ENCODE measurements at places on chromosomes 11 and 22. TPM values are rescaled to one million over a fixed set of nuclear protein-coding genes. Genes with fewer than 3 reads are reported as not detected.

APOL4 gene
- total RNA-seq = not detected

RIC3 gene
- not detected for total RNA-seq

PANX2 gene
- total RNA-seq = not detected

PTH gene
- not detected for total RNA-seq

GALNT18 gene
- not detected for total RNA-seq

PIK3C2A gene
- total RNA-seq = 41.8 TPM

IGSF22 gene
- not detected for total RNA-seq

FGF3 gene
- not detected for total RNA-seq

TMPRSS4 gene
- total RNA-seq = not detected

DNA sequence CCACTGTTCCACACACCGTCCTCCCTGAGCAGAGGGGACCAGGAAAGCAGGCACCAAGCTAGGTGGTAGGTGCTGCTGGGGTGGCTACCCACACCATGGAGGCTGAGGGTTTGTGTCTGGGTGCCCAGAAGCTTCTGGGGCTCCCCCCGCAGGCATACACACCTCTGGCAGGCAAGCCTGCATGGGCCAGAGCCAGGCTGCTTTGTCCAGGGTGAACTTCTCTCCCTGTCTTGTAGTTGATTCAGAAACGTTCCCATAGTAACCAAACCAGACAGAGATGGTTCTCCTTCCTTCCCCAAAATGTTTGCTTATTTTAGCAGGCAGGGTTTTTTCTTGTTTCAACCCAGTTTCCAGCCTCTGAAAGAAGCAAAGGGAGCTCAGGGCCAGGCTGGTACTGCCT, 40.9 kb upstream of the SUSD2 start:
- DNase-seq = no peak

DNA sequence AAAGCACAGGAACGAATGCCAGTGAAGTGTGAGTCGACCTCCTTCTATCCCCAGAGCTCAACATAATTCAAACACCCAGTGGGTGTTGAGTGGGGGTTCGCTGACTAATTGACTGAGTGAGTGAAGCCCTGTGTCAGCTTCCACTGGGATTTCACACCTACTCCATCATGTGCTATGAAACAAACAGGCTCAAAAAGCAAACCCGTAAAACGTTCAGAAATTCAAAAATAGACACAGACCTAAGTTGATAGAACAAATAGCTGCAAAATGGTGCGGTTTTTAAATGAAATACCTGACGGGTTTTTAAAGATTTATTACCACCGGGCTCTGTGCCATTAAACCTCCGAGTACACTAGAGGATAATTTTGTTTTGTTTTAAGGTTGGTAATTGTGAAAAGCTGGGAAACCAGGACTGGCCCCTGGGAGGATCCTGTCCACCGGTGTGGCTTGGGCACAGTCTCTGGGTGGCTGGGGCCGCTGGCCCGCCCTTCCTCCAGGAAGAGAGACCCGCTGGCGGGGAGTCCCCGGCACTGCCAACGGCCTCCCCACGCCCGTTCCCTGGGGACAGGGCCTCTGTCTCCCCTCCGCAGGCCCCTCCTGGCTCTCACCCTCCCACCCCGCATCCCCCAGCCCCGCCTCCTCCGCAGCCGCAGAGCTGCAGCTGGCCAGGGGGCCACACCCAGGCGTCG, 13.6 kb downstream of the KCNJ5 start:
- no peak for DNase-seq

DNA sequence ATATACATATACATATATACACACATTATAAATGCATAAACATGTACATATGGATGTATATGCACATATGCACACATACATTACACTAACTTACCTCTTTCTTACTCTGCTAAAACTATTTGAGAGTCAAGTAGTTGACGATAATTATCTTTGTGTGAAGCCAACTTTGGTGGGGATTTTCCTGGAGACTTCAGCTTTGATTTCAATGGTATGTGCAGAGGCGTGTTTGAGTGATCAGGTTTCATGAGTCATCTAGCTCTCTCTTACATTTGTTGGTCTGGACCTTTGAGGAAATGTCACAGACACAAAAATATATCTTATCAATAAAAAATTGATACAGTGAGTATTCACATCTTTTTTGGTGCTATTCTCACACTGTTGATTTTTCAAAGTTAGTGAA, 769.1 kb upstream of the LUZP2 start:
- no peak for DNase-seq

DNA sequence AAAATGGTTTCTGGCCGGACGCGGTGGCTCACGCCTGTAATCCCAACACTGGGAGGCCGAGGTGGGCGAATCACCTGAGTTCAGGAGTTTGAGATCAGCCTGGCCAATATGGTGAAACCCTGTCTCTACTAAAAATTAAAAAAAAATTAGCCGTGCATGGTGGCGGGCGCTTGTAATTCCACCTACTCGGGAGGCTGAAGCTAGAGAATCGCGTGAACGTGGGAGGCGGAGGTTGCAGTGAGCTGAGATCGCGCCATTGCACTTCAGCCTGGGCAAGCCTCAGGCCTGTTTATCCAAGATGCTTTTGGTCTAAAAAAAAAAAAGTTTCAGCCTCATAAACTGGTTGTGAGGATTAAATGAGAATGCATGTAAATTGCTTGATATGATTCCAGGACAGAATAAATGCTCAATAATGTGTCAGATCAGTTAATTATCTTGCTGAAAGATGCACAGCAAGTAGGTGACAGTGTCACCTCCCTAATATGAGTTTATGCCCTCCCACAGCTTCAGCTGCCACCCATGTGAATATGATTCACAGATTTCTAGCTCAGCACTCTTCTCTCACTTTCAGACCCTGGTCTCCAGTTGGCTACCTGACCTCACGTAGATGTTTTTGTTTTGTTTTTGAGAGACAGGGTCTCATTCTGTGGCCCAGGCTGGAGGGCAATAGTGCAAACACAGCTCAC, 1.1 kb upstream of the ALG8 start:
- peak; percentile 16 for DNase-seq

DNA sequence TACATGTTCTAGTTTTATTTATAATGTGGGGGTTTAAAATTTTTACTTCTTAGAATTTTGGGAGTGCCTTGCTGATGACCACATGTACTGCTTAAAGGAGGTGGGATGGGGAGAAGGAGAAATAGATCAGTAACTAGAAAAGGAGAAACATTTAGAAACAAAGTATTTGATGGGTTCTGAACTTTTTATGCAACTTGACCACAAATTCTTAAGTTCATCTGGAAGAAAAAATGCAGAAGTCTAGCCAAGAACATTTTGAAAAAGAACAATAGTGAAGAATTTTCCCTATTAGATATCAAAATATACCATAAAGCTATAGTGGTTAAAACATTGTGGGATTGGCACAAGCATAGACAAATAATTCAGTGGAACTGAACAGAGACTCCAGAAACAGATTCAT, 73.3 kb upstream of the AMPD3 start:
- DNase-seq = no peak

DNA sequence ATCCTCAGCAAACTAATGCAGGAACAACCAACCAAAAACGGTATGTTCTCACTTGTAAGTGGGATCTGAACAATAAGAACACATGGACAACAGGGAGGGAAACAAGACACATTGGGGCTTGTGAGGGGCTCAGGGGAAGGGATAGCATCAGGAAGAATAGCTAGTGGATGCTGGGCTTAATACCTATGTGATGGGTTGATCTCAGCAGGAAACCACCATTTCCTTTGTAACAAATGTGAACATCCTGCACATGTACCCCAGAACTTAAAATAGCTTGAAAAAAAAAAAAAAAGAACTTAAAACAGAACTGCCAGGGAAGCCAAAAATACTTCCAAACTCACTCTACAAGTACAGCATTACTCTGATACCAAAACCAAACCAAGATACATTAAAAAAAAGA, 33.8 kb downstream of the CASP4 start:
- DNase-seq = no peak

DNA sequence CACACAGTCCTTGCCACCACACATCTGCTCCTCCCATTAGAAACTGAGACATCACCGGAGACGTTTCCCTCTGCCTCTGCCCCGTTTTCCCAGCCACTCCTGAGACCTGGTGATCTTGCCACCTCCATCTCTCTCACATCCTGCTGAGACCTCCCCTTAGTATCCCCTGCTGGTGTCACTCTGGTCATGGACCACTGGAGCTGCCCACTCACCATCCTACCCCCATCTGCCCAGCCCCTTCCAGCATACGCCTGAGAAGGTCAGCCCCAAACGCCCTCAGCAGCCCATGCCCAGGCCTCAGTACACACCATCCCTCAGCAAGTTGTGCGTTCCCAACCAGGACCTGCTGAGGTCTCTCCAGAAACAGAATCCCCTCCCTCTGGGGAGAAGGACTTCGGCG, 64.3 kb downstream of the SHANK2 start:
- DNase-seq = no peak

DNA sequence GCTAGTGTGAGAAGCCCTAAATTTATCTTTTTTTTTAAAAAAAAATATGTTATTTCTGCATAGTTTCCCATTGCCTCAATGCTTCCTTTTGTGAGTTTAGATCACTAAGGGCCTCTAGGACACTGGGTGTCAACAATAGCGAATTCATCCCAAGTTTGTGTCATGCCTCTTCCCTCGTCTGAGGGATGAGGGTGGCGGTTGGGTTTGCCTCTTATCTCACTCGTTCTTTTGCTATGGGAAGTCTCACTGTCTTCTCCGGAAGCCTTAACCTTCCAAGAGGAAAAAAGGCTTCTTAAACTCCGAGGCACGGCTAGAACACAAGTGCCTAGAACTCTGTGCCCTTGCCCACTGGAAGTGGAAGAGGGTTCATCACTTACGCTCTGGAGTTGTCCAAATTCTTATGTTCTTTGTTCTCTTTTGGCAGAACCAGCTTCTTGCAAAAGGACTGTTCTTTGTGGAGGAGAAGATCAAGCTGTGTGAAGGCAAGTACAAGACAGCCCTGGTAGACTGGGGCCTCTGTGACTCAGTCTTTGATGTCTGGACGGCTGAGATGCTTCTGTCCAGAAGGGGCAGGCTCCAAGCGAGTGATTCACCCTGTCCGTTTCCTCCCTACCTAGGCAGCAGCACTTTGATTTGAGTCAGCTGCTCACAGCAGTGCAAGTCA, 78.5 kb downstream of the TRAF6 start:
- no peak for DNase-seq

DNA sequence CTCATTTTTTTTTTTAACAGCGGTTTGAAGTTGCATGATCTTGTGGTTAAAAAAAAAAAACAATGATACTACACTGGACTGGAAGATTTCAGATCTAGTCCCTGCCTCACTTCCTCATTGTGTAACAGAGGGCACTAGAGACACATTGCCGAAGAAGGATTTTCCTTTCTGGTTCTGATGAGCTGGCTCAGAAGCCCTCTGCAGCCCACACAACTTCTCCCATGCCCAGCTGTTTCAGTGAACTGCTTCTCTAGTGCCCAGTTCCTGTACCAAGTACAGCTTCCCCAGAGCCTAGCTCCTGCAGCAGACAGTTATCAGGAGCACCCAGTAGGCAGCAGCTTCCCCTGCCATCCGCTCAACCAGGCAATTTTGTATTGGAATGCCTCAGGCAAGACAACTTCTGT, 29.5 kb upstream of the ANO5 start:
- no peak for DNase-seq

DNA sequence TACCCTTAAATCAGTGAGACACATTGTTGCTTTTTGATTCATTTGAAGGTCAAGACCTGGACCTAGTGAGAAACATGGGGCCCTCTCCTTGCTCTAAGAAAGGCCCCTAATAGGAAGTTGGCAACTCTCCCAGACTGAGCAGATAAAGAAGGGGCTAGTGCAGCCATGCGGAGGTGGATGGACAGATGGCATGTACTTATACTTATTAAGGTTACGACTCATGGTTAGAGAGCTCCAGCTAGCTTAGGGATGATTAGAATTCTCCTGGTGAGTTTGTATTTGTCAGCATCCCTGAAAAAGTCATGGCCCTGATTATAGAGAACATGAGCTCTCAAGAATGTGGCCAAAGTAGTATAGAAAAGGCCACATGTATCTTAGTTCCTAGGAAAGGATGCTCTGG, 112.1 kb upstream of the BDNF start:
- DNase-seq = no peak

- no peak for DNase-seq
Observed at GRCh38 chr22:20574920-20575353, 67.5 kb downstream of the MED15 start.

- DNase-seq = no peak
Observed at GRCh38 chr11:72688486-72688885, 14.3 kb upstream of the PDE2A start.

DNA sequence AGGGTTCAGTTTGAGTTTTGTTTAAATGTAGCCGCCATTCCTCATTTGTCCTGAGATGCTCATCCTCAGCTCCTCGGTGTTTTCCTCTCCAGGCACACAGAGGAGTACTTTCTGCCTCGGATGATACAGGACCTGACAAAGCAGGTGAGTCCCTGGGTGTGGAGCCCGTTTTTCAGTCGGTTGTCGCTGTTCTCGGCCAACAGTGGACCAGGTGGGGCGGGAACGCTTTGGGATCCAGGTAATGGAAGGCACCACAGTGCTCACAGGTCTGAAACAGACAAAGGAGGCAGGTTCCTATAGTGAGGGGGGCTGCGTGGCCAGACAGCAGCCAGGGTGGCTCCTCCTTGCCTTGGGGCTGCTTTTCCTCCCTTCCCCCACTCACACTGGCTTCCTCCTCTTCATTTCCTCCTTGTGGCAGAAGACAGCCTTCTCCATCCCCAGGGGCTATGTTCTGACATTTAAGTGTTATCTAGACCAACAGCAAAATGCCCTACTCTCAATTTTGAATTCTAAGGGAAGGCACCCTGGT, 19.4 kb downstream of the NADSYN1 start:
- DNase-seq = no peak

DNA sequence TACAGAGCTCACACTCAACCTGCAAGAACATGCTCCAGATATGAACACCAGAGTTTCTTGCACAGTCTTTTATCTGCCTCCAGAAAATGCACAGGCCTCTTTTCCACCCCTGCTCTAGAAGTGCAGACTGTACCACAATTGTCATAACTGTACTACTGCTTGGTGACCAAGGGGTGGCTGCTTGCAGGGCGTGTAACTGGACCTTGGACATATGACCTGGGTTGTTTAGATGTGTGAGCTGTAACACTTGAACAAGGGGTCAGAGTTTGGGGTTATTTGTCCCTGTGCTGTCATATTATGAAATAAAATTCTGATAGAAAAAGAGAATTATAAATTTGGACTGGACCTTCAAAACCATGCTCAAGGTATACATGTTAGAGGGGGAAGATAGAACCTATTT, 1185.5 kb downstream of the FAM181B start:
- no peak for DNase-seq

GRCh38 chr11:30258679-30259078, 27.9 kb downstream of the FSHB start:
- no peak for DNase-seq

DNA sequence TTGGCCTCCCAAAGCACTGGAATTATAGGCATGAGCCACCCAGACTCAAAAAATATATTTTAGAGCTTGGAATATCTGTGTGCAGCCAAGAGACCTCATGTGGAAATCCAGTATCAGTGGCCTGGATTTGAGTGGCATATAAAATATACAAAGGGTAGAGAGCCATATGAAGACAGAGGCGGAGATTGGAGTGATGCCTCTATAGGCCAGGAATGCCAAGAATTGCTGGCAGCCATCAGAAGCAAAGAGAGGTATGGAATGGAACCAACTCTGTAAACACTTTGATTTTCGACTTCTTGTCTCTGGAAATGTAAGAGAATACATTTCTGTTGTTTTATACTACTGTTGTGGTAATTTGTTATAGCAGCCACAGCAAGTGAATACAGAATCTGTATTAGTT, 123.0 kb downstream of the PLEKHA7 start:
- no peak for DNase-seq

GRCh38 chr11:75714211-75714610, 3.4 kb upstream of the MOGAT2 start:
- no peak for DNase-seq

Data from OCI-LY7 (cell line).